ENCODE measurements at places on chromosomes 3 and 15. TPM values are rescaled to one million over a fixed set of nuclear protein-coding genes. Genes with fewer than 3 reads are reported as not detected.

The RASGRP1 gene
- total RNA-seq: not detected

The AP2M1 gene
- total RNA-seq: 282 TPM

The IGSF10 gene
- total RNA-seq: not detected

The ZNF609 gene
- total RNA-seq: 11.2 TPM

The CD200R1 gene
- not detected for total RNA-seq

The SEMA7A gene
- total RNA-seq: 5.2 TPM

The ARPP21 gene
- total RNA-seq: not detected

The EFCC1 gene
- total RNA-seq: 2.8 TPM

The TRANK1 gene
- total RNA-seq: 0.91 TPM

- DNase-seq: no peak
These were observed 23.4 kb downstream of the SLC9A9 start for GRCh38 chr3:143824735-143825385.

DNA sequence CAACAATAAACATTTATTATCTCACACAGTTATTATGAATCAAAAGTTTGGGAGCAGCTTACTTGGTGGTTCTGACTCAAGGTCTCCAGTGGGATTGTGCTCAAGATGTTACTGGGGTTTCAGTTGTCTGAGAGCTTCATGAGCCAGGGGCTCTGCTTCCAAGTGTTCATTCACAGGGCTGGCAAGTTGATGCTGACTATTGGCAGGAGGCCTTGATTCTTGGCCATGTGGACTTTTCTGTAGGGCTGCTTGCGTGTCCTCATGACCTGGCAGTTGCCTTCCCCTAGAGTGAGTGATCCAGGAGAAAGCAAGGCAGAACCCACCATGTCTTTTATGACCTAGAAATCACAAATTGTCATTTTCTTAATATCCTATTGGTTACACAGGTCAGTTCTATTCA is 87.2 kb upstream of the TNFAIP8L3 start:
- DNase-seq: no peak

DNA sequence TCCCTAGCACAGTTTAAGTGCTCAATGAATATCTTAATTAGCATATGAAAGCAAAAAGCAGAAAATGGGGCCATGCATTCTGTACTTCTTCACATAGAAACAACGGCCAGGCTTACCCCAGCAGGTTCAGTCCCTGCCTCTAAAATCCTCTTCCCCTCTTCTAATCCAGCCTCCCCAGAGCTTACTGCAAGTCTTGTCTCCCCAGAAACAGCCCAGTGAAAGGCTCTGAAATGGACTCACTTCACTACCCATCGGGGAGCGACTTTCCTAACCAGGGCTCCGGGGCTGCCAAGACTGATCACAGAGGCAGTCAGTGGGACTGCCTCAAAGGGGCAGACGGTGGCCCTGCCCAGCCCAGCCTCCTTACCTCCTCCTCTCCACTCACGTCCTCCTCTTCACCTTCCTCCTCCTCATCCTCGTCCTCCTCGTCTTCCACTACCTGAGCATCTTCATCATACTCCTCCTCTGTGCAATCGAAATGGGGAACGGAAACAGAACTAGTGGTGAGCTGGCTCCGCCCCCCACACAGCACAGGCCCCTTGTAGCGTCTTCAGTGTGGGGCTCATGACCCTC is 38.0 kb downstream of the ANP32A start:
- DNase-seq: no peak

GRCh38 chr3:125115640-125116039 is 59.8 kb upstream of the HEG1 start:
- DNase-seq: no peak

DNA sequence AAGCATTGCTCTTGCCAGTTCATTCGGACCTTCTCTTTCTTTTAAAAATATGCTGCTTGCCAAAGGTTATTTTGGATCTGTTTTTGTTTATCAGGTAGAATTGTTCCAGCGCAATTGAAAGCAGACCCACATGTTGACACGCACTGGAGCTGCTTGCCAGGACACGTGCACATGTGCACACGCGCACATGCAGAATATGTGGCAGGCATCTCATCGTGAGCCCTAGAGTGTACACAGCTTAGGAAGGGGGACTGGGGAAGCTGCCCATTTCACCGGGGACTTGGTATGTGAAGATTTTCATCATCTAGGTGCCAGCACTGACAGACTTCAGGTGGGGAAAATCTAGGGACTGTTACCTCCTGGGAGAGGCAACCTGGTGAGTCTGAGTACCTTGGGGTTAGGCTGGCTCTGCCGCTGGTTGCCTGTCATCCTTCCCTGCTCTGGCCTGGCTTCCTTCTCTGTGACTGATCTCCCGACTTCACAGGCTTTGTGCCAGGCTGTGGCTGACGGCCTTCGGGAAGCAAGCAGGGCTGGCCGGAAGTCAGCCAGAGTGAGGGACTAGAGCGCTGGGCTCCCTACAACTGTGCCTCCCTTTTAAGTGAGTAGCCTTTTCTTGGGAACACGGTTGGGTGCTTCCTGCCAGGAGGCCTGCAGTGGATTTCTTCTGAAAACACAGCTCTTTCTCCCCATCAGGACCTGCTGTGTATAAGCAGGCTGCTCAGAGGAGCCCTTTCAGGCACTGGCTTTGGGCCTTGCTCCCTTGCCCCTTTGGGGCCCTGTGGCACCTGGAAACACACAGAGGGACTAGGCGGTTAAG is 129.3 kb downstream of the EEFSEC start:
- DNase-seq: no peak

GRCh38 chr3:184694133-184694665 is 17.7 kb downstream of the MAGEF1 start:
- DNase-seq: no peak

DNA sequence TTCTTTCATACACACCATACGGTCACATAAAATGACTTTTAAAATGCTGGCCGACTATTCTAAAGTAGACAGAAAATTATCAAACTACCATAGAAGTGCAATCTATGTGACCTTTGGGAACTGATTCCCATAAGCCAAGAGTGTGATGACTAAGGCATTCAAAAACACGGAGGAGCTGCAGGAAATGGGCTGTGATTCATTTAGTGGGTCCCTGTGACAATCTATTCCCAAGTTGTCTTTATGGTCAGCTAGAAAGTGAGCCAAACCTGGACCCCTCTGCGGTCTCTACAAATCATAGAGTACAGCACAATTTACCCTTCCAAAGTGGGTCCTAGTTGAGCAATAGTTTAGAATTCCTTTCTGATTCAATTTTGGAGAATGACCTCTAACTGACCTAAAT is 251.5 kb upstream of the CBLB start:
- DNase-seq: no peak

GRCh38 chr3:125437631-125438435 is 62.7 kb upstream of the ZNF148 start:
- peak; percentile 34 for DNase-seq

DNA sequence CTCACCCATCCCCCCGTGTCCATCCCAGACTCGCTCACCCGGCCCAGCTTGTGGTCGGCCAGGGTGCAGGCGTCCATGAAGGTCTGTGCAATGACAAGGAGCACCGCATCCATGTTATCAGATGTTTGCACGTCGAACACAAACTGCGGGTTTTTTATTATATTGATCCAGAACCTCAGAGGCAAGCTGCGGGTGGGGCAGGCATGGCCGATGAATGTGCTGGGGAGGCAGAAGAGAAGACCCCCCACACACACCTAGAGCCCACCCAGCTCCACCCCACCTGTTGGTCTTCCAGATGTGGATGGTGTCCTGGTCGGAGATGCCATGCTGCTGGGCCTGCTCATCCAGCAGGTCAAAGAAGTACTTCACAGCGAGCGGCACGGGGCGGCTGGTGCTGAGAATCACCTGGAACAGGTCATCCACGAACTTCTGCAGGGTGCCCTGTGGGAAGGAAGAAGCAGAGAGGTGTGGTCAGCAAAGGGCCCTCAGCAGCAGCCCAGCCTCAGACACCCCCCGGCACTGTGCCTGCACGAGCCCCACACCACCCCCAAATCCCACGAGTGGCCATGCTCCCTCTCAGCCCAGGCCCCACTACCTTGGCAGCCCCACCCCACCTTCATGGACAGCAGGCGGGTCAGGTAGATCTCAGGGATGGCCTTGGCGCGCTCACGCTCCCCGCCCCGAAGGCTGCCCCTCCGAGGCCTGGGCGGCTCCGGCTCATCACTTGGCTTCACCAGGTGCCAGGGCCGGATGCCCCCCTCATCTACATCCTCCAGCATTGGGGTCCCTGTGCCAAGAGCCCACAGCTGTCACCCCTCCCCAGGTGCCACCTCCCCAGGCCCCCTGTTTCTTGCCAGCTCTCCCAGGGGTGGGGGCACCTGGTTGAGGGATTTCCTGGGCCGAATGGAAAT is 20.3 kb downstream of the PLXNB1 start:
- DNase-seq: no peak

DNA sequence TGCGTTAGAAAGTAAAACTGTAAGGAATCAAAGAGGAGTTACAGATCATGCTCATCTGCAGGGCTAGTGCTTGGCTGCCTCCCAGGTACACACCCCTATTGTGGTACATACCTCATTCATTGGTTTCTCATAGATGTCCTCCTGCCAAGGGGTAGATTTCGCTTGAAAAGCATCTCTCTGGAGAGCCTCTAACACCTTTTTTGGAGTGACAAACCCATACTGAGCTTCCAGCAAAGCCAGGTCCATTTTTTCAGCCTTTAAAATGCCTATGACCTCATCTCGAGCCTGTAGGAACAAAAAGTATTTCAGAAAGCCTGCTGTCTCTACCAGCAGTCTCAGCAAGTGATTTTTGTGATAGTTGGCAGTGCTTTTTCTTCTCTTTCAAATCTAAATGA is 112.1 kb downstream of the CMSS1 start:
- peak; percentile 23 for DNase-seq

- DNase-seq: no peak
These were observed 13.2 kb downstream of the P2RY14 start for GRCh38 chr3:151265166-151265565.

- no peak for DNase-seq
These were observed 33.2 kb downstream of the TRIM69 start for GRCh38 chr15:44769521-44769920.

- DNase-seq: no peak
These were observed 119.7 kb downstream of the SNRK start for GRCh38 chr3:43405888-43406642.

GRCh38 chr15:100897221-100898151 is 17.9 kb downstream of the ALDH1A3 start:
- no peak for DNase-seq

DNA sequence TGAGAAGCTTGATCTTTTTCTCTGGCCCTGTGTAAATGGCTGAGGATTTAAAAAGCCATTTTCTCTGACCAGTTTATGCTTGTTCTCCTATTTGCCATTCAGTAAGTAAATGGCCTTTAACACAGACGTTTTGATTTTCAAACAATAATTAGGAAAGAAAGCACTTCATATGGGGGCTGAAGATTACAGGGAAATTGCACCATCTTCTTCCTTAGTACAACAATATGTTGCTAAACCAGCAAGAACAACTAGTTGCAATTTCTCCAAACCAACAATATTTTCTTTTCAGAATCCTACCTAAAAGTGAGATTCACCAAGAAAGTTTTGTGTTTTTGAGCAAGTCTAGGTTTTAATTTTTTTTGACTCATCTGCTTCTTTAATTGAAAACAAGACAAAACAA is 80.5 kb upstream of the CCNL1 start:
- no peak for DNase-seq

GRCh38 chr3:184711493-184712247 is at the start of gene MAGEF1:
TSS of gene MAGEF1 (minus strand) at chr3:184712064. CDS start at chr3:184711821, 243 bp downstream.
- DNase-seq: peak; percentile 84

GRCh38 chr3:178350763-178351162 is 185.5 kb upstream of the KCNMB2 start:
- DNase-seq: no peak

DNA sequence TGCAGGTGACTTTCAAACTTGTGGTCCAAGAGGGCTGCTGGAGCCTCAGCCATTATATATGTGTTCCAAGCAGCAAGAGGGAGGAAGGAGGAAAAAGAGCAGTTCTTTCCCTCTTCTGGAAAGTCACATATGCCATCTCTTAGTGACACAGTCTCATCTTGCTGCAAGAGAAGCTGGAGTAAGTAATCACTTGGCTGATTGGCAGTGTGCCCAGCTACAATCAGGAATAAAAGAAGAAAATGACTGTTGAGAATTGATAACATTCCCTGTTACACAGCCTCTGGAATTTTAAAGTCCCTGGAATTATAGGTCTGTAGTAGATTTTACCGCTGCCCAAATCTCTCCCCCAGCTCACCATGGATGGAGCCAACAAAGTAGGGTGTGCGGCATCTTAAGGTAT is 31.4 kb upstream of the LYZL4 start:
- DNase-seq: no peak

- DNase-seq: no peak
These were observed 342.0 kb upstream of the CTDSPL start for GRCh38 chr3:37519661-37520060.

DNA sequence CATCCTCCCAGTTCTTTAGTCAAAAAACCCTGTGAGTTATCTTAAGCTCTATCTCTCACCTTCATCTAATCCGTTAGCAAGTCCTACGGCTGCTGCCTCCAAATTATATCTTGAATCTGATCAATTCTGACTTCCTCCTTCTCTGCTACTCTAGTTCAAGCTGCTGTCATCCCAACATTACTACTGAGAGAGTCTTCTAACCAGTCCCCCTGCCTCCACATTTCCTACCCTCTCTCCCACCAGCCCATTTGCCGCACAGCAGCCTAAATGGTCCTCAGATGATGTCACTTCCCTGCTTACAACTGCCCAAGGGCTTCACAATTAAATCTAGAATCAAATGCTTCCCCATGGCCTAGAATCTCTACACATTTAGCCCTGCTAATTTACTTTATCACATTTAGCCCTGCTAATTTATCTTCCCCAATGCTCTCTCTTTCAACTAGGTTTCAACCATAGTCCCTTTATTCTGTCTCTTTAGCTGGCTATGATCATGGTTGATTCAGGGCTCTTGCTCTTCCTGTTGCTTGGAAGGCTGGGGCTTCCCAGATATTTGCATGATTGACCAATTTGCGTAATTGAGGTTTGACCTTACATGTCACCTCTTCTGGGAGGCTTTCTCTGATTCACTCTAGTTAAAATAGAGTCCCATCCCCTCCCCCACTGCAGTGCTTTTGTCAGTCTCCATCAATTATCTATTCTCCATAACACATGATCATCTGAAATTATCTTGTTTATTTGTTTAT is 11.0 kb upstream of the ARL14 start:
- no peak for DNase-seq

DNA sequence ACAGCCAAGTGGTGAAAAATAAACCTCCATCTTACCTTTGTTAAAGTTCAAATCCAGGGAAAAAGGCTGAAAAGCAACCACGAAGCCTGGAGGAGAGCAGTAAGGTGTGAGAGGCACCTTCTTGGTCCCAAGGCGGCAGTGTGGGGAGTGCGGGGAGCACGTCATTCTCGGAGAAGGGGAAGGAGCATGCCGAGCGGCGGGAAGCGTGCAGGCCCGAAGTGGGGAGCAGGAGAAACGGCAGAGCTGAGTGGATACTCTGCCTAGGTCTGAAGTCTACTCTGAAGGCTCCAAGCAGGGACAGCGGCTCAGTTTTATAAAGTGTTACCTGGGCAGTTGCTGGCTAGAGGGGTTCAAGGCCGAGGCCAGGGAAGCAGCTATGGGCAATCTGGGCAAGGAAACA is 96.9 kb downstream of the RYK start:
- DNase-seq: no peak
